ENCODE measurements at places on chromosomes 2 and 18. TPM values are rescaled to one million over a fixed set of nuclear protein-coding genes. Genes with fewer than 3 reads are reported as not detected.

HOXD9 gene
- not detected for total RNA-seq

GRCh38 chr2:166410828-166411472 is 35.2 kb upstream of the SCN9A start:
- H3K27ac ChIP-seq, result peak overlapping the region; percentile 23
- DNase-seq, result peak; percentile 87
- H3K36me3 ChIP-seq, result no peaks in the 10 kb centered on the region
- H3K27me3 ChIP-seq, result no peaks in the 10 kb centered on the region
- no peak overlapping the region for H3K4me3 ChIP-seq
- peaks cover 10% of the 10 kb centered on the region for H3K4me1 ChIP-seq

PRSS56 gene
- total RNA-seq, result not detected

DNA sequence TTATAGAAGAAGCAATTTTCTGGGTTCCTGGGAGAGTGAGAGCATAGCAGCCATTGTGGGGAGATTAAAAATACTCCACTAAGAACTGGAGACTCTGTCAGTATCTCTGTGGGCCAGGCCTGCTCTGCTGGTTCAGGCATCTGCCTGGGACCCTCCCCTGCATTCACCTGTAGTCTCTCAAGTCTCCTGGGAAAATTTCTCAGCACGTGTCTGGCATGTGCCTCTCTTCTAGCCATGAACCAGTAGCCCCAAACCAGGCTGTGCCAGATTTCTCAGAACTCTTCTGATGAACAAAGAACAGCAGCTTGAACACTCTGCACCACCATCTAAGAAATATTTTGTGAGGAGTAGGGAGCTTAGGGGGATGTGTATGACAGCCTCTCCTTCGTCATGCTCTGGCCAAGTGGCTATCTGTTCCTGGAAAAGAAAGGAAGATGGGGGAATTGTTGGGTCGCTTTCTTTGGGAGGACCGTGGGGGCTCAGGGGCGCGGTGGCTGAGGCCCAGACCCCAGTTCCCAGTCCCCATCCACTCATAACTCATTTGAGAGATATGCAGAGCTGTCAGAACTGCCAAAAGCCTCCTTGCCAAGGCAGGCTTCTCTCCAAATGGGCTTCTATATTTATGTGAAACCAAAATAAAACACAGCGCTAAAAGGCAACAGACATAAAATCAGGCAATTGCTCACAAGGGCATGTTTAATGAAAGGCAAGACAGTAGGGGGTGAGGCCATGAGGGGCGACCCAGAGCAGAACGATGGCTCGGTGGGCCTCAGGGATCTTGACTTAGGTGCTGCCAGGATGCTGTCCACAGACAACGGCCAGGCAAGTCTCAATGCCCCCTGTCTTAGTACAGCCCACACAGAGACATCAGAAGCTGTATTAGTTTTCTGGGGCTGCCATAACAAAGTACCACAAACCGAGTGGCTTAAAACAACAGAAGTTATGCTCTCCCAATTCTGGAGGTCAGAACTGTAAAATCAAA is 114.7 kb upstream of the TNP1 start:
- H3K4me3 ChIP-seq, result no peak overlapping the region
- H3K4me1 ChIP-seq, result no peaks in the 10 kb centered on the region
- no peaks in the 10 kb centered on the region for H3K36me3 ChIP-seq

GRCh38 chr2:145464866-145465265 is 944.9 kb upstream of the ZEB2 start:
- H3K36me3 ChIP-seq, result no peaks in the 10 kb centered on the region
- H3K27ac ChIP-seq, result no peak overlapping the region

- H3K36me3 ChIP-seq, result no peaks in the 10 kb centered on the region
- H3K4me1 ChIP-seq, result no peaks in the 10 kb centered on the region
- H3K4me3 ChIP-seq, result no peak overlapping the region
Observed at GRCh38 chr18:1976484-1976883, 594.8 kb downstream of the METTL4 start.

CARF gene
- total RNA-seq, result 8.6 TPM

DNA sequence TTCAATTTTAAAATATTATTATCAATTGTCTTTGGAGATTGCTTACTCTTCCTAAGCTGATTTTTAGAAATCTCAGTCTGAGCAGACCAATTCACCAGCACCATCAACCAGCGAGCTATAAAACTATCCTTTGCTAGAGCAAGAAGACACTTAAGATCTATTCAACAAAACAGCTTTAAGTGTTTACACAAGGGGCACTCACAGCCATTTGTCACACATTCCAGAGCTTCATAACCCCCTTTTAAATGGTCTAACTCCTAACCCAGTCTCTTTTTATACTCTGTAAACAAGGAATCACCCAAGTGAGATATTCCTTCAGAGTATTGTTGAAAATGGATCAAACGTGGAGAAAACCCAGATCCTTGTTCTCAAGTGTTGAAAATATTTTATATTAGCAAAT is 1294.1 kb upstream of the CHAC2 start:
- H3K27ac ChIP-seq, result no peak overlapping the region
- DNase-seq, result no peak
- no peak overlapping the region for H3K4me3 ChIP-seq

- H3K27me3 ChIP-seq, result no peaks in the 10 kb centered on the region
- no peak overlapping the region for H3K4me3 ChIP-seq
- peaks cover 4% of the 10 kb centered on the region for H3K36me3 ChIP-seq
- H3K4me1 ChIP-seq, result no peaks in the 10 kb centered on the region
Observed at GRCh38 chr2:121527009-121527682, 3.5 kb upstream of the RNU4ATAC start.

DNA sequence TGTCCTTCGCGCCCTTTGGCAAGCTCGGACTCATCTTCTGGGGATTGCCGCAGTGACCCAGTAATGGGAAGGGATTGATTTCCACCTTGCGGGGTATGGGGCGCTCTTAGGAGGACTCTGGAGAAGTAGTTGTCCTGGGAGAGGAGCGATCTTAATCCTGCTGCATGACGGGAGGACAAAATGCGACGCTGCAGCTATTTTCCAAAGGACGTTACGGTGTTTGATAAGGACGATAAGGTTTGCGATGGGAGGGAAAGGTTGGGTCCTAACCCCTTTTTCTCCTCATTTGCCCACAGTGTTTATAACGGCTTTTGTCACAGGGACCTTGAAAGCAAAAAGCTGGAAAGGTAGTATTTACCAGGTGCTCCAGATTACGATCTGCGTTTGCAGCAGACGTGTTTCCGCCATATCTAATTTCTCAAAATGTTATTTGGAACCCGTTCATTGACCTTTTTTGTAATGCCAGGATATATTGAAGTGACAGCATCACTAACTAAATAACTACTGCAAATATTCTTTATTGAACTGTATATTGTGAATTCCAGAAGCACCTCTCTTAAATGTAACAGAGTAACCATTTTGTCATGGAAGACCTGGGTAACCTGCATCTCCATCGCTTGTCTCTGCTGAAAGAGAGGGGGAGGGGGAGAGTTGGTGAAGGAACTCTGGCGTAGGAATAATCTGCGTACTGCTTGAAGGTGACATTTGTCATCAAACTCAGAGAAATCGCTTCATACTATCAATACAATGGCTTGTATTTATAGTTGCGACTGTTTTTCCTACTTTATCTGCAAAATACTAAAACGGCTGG is 590 bp downstream of the MDH1 start:
- peaks cover 6% of the 10 kb centered on the region for H3K4me1 ChIP-seq
- peak overlapping the region; percentile 92 for H3K27ac ChIP-seq
- no peaks in the 10 kb centered on the region for H3K27me3 ChIP-seq
- no peak for DNase-seq
- H3K36me3 ChIP-seq, result no peaks in the 10 kb centered on the region

DNA sequence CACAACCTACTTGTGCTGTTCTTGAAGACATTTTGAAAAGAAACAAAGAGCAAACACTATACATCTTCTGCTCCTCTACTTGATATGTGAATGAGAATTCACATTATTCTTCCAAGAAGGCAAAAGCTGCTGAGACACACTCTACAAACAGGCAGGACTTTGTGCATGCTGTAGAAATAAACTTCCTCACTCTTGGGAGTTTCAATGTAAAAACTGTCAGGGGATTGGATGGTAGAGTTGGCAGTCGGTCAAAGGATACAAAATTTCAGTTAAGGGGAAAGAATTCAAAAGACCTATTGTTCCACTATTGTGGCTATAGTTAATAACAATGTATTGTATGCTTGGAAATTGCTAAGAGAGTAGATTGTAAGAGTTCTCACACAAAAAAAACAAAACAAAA is 196.3 kb downstream of the MC4R start:
- H3K4me1 ChIP-seq, result no peaks in the 10 kb centered on the region
- H3K27ac ChIP-seq, result no peak overlapping the region
- no peaks in the 10 kb centered on the region for H3K27me3 ChIP-seq
- H3K4me3 ChIP-seq, result no peak overlapping the region
- DNase-seq, result no peak
- H3K36me3 ChIP-seq, result no peaks in the 10 kb centered on the region
